Bone marrow (tissue), 2 donors: ENCODE measurements at places on chromosomes 1 and 21.
A peak's percentile ranks its signal among the peaks of the same experiment; 100 is the strongest.

- DNase-seq, result no peak
These were observed 2604.8 kb upstream of the TPTE start for GRCh38 chr21:7916329-7917303.

DNA sequence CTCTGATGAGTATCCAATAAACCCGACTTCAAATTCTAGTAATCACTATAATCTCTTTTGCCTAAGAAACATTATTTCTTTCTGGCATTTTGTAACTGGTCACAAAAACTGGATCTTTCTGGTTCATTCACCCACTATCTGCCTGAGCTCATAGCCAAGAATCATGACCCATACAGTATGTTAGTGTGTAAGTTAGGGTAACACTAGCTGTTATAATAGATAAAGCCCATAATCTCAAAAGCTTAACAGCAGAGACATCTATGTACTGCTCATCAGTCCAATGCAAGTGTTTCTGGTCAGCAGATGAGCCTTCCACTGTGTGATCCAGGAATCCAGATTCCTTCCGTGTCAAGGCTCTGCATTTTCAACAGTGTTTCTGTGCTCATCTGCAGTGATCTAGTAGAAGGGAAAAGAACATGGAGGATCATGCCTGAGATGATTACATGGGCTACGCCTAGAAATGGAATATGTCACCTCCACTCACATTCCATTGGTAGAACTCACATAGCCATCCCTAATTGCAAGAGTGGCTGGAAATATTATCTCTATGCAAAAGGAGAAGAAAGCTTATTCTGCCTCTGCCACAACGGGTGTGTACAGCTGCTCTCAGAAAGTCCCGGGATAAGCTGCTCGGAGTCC is 27.7 kb downstream of the RRAGC start:
- no peak for DNase-seq

DNA sequence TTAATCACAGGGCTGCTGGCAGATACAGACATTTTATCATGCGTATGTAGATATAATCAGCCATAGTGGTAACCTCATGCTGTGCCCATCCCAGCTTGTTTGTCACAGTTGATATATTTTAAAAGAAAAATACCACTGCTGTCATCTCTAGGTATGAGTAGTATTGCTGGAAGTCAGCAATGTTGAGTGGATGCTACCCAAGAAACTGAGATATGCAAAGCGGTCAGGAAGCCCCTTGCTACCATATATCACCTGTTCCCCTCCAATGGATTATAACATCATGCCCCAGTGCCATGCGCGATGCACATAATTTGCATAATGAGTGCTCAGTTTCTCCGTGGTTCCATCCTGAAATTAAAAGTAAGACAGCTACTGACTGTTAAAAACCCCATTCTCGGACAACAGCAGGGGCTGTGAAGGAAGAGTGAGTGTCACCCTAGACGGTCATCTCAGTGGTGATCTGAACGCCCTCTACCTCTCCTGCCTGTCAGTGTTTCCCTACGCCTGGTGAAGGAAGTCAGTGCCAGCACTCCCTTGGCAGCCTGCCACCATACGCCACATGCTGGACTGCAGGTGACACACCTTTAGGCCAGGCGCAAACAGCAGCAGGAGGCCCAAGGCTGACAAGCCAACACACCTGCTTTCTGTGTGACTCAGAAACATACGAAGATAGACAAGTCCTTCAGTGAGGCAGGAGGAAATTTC is 2.7 kb downstream of the IL10RB start:
- no peak for DNase-seq

GRCh38 chr1:201063145-201063544 is 39.6 kb upstream of the KIF21B start:
- DNase-seq, result no peak

DNA sequence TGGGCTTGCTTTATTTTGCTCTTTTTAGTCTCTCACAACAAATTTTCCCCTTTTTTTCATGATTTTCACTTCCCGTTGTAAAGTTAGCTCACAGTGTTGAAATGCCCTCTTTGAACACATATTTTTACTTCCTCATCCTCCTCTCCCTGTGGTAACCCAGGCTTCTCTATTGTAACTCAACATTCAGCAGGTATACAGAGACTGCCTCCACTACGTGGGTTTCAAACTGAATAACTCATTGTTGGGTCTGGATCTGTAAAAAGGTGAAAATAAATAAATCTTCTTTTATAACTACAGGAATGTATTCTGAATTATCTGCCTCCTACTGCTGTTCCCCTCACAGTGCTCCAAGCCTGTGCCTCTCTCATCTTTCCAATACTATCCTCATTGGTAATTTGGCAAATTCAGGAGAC is 166.4 kb downstream of the RUNX1 start:
- peak; percentile 66 for DNase-seq

- DNase-seq, result no peak
These were observed 34.0 kb downstream of the GLIS1 start for GRCh38 chr1:53704804-53705445.

DNA sequence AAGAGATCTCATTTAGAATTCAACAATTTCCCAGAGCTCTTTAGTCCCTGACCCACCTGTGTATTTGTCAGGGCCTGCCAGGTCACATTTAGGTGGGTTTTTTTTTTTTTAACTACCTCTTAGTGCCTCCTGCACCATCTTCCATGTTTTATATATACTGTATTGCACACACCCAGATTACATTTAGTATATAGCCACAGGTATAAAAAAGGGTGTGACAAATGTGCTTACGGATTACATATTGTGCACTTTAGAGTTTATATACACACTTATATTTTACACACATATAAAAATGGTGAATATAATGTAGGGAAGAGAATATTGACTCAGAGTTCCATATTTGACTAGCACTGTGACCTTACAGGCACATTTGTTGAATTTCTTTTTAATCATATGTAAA is 17.4 kb upstream of the LRIG2 start:
- DNase-seq, result no peak

DNA sequence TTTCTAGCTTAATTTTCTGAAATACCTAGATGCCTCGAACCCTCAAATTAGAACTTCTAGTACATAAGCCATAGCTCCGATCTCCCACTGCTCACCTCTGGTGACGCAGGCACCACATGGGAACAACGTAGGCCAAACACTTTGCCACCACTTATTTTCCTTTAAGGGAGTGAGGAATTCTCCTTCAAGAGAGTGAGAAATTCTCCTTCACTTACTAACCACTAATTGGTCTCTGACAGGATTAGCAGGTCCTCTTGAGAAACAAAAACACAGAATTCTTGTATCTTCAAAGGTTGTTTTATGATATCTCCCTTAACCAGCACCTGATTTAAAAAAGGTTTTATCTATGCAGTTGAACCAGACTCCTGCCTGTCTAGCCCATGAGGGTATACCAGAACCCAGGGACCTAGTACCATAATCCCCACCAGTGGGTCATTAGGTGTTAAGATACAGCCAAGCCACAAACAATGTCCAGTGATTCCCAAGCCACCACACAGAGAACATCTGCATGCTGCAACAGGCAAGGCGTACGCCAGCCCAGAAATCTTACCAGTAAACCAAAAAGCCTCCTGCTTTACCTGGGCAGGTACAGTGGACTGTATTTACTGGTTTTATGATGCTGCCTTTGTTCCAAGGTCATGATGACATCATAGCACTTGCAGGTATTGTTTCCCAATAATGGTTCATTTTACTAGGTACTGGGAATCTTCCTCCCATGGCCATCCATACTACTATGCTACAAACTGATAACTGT is 20.3 kb upstream of the CXADR start:
- DNase-seq, result no peak

GRCh38 chr1:165882168-165882837 is 54.9 kb downstream of the UCK2 start:
- no peak for DNase-seq

GRCh38 chr1:176066709-176067108 is 140.4 kb downstream of the COP1 start:
- DNase-seq, result no peak

- no peak for DNase-seq
These were observed 50.9 kb upstream of the BCAR3 start for GRCh38 chr1:93732514-93732913.

GRCh38 chr1:156226782-156227181 is 14.0 kb downstream of the PMF1 start:
- DNase-seq, result no peak

DNA sequence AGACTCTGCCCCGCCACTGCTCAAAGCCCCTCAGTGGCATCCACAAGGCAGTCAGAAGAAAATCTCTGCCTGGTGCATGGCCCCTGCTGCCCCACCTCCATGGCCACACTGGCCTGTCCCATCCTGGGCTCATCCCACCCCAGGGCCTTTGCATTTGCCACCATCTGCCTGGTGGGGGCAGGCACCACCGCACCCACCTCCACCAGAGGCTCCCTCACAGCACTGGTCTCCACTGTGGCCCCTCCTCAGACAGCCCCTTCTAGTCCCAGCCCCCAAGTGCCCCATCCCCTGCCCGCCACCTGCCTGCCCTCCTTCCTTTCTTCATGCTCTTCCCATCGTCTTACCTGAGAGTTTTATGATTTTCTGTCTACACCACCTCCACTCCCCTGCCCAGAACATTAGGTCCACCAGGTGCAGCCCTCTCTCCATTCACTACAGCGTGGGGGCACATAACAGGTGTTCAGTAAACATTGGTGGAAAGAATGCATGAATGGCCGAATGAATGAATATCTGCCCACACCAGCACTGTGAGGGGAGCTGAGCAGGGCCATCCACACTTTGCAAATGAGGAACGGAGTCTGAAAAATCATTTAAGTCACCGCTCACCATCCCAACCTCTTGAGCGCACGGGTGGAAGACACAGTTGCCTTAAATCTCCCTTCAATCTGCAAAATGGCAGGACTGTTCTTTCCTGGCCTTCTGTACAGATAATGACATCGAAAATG is 2.1 kb downstream of the PRDM15 start:
- no peak for DNase-seq

- DNase-seq, result no peak
These were observed 19.0 kb downstream of the RASSF5 start for GRCh38 chr1:206526064-206526911.

- no peak for DNase-seq
These were observed 7.7 kb downstream of the PRDM15 start for GRCh38 chr21:41871293-41872030.

- DNase-seq, result no peak
These were observed 221.6 kb downstream of the LTN1 start for GRCh38 chr21:28770867-28771661.
